ENCODE measurements at places on chromosomes 5 and 9.

DNA sequence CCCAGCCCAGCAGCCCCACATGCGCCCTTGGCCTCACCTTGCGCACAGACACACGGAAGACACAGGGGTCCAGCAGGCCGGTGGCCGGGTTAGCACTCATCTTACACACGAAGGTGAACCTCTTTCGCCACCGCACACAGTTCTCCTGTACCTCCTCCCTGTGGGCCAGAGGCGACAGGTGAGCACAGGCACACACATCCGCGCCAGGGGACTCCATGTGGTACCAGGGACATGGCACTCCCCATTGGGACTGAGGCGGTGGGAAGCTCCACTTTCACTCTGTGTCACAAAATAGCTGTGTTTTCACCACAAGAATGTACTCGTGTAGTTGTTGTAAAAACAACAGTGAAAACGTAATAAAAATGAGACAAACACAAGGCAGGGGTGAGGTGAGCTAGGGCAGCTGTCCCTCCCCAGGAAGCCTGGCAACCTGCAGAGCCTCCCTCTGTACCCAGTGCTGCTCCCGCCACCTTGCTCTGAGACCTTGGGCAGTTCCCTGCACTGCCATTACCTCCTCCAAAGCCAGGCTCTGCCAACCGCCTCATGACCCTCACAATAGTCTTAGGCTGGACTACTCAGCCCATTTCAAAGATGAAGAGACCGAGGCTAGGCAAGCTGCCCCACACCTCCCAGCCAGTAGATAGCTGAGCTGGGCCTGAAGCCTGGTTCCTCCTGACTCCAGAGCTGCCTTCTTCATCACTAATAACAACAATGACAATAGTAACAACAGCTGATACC, 16.3 kb upstream of the DPM2 start:
- no peak for DNase-seq

DNA sequence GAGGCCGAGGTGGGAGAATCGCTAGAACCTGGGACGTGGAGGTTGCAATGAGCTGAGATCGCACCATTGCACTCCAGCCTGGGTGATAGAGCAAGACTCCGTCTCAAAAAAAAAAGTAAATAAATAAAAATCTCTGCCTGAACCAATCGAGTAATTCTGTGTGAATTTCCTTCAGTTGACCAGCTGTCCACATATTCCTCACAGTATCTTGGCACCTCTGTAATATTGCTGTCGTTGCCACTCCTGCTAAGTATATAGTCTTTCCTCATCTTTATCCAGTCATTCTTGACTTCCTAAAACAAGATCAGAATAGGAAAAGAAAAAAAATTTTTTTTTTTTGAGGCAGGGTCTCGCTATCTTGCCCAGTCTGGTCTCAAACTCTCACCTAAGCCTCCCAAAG, 29.9 kb downstream of the KDM3B start:
- no peak for DNase-seq

DNA sequence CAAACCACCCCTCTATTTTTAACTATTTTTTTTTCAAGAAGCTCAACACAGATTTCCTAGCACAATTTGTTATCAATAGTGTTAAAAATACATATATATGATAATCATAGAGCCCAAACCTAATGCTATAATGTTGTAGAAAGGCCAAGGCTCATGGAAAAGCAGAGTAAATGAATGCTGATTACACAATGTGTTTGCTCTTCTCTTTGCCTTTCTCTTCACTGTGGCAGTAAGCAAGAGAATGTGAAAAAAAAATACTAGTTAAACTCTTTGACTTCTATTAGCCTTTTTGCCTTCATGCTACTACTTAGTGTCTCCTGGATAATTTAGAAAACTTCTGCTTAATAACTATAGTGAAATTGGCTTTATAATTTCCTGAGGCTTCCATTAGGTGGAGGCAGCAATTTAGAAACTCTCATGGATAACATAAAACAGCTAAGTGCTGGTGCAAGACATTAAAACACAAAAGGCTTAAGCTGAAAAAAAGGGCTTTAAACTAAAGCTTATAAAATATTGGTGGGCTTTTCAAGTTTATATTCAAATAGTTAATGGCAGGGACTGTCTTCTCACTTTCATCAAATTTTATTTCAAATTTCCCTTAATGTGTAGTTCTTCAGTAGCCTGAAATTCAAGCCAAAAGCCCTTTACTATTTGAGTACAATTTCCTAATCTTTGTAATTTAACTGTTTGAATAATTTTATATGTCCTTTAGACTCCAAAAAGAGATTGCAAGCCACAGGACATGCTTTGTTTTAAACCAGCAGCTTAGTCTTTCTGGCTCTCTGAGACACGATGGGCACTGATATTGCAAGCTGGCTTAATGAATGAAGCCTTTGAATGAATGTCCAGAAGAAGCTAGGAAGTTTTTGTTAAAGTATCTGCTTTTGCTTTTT, 2031.8 kb upstream of the CDH6 start:
- no peak for DNase-seq

DNA sequence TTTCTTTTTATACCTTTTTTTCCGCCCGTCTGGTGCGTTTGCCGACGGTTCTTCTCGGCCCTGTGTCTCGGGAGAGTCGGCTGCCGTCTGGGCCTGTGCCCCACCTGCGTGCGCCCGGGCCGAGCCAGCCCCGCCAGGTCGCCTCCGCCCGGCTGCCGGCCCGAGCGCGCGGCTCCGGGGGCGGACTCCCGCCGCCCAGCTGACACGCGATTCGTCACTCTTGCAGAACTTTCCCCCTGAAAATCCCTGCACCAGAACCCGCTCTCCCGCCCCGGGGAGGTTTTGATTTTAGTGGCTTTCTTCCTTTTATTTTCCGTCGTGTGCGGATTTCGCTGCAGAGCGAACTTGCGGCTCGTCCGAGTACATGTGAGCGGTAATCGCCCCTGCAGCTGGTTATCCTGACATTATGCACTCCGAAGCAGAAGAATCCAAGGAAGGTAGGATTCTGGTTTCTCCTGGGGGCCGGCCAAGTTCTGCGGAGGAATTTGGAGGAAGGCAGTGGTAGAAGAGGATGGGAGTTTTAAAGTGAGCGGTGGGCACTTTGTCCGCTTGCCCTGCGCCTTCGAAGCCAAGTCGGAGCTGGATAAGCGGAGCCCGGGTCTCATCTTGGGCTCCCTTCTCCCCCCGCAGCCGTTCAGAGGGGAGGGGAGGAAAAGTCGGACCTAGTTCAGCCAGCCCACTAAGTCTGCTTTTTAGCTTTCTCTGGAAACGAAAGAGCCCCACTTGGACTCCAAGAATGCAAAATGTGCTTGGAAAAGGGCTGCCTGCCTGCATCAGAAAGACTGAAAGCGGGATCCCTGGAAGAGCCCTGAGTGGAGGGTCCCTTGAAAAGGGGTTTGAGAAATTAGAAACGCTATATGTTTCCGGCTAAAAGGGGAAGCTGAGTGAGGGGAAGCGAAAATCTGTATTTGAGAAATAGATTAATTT, at the start of gene TNFAIP8:
Gene TNFAIP8, plus strand, starts transcription at position 335 of the 927 bp plus-strand sequence. Its CDS starts 72 bp downstream, at position 407.
- DNase-seq = no peak

DNA sequence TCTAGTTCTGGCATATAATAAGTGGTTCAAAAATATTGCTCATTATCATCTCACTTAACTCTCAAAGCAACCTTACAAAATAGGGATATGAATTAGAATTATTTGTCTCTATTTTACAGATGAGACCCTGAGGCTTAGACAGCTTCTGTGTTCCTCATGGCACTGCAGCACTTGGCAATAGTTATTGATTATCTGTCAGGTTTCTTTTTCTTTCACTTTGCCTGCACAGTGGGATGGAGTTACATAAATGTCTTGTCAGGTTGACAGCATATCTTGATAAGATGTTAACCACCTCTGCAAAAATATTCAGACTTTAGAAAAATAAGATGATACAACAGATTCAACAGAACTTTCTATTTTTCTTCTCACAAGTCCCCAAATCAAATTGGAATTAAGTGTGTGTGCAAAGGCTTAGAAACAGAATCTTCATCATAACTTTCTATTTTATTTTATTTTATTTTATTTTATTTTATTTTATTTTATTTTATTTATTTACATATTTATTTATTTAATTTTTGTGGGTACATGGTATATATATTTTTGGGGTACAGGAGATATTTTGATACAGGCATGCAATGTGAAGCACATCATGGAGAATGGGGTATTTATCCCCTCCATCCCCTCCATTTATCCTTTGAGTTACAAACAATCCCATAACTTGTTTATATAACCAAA, 17.7 kb downstream of the NSG2 start:
- DNase-seq = no peak

DNA sequence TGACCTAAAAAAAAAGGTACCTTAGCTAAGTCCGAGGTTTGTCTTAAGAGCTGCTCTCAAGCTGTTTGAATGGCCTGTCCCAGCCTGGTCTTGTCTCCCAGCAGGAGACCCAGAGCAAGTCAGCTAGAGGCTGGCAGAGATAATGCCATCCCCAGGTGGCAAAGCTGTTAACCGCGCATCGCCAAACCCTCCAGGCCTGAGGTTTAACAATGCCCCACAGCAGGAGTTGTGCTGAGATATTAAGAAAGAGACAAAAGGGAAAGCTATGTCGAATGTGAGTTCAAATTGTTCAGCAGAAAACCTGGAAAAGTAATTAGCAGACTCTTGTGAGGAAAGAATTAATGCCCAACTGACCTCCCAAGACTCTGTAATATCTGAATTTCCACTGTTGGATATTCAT, 187.1 kb downstream of the FSTL4 start:
- no peak for DNase-seq

All from C1 segment of cervical spinal cord (tissue), 14 donors.